ENCODE measurements at places on chromosomes 13 and 19.
A peak's percentile ranks its signal among the peaks of the same experiment; 100 is the strongest.

DNA sequence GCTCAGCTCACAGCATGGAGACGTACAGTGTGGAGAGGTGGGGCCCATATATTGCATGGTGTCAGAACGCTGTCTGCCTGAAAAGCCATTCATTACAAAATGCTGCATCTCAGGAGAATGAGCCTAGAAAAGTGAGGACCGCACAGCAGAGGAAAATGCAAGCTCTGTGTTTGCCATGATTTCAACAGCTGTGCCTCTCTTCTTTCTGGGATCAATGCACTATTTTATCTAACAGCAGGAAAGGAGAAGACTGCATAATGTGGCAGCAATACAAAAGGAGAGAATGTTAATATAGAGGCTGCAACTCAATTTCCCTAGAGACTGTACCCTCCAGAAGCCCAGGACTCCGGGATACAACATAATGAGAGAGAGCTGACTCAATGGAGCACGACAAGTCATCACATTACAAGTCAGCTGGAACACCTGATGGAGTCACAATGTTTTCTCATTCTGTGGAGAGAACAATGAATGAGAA, 368.0 kb downstream of the FGF14 start:
- no peak for DNase-seq

- DNase-seq = no peak
Observed at GRCh38 chr19:8611391-8611876, 919 bp upstream of the ADAMTS10 start.

DNA sequence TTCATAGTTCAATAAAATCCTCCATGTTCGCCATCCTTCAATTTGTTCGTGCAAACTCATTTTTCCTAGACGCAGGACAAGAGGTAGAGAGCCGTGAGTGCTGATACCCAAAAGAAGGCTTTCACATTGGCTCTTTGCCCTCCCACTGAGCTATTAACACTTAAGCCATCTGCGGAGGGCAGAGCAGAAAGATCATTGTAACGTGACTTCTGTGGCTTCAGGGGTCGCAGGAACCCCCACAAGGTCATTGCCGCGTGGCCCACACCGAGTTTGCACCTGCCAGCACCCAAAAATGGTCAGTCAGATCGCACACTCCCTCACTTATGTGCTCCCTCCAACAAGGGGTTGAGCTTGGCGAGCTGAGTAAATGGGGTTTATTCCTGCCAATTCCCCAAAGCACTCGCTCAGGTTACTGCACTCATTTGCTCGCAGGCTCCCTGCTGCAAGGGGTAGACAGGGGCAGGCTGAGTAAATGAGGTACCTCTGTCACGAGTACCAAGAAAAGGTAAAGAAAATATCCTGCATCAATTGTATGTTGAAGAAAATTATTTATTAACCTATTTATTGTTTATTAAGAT, 144.1 kb downstream of the PRR20E start:
- no peak for DNase-seq

- DNase-seq = no peak
Observed at GRCh38 chr13:30618930-30619279, 1.2 kb downstream of the USPL1 start.

DNA sequence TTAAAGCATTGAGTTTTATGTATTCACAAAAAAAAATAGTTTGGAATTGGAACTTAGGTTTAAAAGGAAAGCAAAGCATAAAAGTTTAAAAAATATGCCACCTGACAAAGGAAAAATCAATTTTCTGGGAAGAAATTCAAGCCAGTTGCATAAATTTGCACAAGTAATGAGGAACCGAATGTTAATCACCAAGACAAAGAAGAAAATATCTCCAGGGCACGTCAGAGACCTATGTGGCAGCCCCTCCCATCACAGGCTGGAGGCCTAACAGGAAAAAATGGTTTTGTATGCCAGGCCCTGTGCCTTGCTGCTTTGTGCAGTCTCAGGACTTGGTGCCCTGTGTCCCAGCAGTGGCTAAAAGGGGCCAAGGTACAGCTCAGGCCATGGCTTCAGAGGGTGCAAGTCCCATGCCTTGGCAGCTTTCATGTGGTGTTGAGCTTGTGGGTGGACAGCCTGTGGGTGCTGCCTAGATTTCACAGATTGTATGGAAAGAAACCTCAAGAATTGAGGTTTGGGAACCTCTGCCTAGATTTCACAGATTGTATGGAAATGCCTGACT, 767.2 kb upstream of the SLC10A2 start:
- no peak for DNase-seq

DNA sequence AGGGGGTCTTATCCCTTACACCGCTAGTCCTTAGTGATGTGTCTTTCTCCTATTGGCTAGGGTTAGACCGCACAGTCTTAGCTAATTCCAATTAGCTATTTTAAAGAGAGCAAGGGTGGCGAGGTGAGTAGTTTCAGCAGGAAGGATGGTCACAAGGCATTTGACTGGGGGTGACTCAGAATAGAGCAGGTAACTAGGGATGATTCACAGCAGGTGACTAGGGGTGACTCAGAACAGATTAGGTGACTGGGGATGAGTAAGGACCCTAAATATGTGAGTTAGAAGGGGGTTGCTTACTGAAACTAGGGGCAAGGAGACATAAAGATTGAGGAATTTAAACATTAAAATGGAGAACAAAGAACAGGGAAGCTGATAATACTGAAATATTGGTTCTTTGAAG, 64.3 kb downstream of the ZNF66 start:
- DNase-seq = no peak

DNA sequence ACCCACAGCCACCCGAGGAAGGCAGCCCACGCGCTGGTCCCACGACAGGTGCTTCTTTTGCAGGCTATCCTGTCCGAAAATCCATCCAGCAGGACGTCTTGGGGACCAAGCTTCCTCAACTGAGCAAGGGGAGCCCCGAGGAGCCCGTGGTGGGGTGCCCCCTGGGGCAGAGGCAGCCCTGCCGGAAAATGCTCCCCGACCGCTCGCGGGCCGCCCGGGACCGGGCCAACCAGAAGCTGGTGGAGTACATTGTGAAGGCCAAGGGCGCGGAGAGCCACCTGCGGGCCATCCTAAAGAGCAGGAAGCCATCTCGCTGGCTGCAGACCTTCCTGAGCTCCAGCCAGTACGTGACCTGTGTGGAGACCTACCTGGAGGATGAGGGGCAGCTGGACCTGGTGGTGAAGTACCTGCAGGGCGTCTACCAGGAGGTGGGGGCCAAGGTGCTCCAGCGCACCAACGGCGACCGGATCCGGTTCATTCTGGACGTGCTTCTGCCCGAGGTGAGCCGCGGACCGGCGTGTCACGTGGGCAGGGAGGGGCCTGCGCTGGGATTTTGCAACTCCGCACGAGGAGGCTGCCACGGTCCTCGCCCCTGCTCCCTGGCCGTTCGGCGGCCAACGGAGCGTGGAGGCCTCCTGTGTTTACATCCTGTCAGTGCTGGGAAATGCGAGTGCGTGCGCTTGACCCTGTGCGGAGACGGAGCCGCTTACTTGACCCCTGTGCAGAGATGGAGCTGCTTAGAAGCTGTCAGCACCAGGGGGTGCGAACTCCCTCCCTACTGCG, 12.9 kb upstream of the NDUFS7 start:
- DNase-seq = no peak

GRCh38 chr19:6678690-6679109, 8.7 kb upstream of the TNFSF14 start:
- peak; percentile 68 for DNase-seq

DNA sequence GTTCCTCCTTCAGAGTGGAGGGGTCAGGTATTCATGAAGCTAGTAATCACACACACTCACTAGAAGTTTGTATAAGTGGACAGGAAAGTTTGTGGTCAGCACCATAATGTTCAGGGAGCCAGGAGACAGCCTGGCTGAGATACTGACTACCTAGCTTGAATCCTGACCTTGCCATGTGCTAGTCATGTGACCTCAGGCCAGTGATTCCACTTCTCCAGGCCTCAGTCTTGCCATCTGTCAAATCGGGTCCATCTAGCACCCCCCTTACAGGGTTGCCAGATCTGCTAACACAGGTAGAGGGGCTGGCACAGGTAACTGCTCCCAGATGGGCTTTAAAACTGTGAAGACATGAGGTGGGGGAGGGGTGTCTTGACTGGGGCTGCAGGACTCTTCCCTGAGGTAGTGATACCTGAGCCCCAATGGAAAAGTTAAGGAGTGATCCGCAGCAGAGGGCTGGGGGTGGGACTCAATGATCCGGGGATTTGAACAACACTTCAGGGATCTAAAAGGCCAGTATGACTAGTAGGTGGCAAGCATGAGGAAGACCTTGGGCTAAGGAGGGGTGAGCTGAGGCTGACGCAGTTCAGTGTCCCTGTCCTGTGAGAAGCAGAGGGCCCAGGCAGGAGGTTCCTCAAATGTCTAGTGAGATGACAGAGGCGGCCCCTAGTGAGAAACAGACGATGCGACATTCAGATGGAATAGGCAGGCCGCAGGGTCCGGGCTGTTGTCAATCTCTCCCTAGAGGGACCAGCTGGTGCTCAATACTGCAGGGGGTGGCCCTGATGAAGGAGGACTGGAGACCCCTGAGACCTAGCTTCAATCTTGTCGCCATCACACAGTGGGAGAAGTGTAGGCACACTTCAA, 8.5 kb downstream of the ACTMAP start:
- DNase-seq = no peak

GRCh38 chr13:41026788-41027187, 7.7 kb upstream of the ELF1 start:
- DNase-seq = no peak

GRCh38 chr19:38743394-38744297, 628 bp downstream of the CAPN12 start:
- DNase-seq = no peak

DNA sequence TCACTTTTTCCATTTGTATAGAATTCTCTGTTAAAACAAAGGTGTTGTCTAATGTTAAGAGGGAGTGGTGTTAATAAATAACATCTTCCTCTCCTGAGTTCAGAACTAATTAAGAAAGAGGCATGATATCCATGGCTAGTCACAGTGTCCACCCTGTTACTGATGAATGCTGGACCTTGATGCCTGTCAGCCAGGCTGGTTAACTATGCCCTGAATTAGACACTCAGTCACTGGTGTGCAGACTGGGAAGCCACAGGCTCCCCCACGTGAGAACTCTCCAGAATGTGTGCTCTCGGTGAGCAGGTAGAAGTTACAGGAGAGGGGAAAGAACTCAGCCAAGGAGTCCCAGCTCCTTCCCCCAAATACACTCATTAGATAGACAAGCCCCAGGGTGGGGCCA, 56.1 kb upstream of the RNF113B start:
- DNase-seq = no peak
